Kidney (tissue), 22 donors: ENCODE measurements at places on chromosomes 5 and 9.

DNA sequence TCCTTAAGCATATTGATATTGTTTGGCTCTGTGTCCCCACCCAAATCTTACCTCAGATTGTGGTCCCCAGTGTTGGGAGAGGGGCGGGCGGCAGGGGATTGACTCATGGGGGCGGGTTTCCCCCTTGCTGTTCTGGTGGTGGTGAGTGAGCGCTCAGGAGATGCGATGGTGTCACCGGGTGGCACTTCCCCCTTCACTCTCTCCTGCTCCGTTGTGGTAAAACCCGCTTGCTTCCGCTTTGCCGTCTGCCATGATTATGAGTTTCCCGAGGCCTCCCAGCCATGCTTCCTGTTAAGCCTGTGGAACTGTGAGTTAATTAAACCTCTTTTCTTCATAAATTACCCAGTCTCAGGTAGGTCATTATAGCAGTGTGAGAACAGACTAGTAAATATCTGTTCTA is 229.1 kb downstream of the IRX2 start:
- no peak for DNase-seq

DNA sequence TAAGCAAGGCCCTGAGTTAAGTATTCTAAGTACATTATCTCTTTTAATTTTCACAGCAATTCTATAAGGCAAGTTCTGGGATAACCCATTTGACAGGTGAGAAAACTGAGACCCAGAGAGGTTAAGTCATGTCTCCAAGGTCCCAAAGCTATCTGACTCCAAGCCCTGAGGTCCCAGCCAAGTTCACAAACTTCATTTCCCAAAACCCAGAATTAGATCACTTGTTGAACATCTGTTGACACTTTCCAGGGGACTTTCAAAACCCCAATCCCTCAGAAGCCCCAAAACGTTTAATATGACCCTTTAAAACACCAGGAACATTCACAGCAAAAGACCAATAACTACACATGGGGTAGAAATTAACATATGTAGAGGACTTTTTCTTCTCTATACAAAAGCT is 72.0 kb downstream of the SH3TC2 start:
- DNase-seq, result no peak

- no peak for DNase-seq
These were observed 220.7 kb downstream of the DRD1 start for GRCh38 chr5:175223291-175223690.

DNA sequence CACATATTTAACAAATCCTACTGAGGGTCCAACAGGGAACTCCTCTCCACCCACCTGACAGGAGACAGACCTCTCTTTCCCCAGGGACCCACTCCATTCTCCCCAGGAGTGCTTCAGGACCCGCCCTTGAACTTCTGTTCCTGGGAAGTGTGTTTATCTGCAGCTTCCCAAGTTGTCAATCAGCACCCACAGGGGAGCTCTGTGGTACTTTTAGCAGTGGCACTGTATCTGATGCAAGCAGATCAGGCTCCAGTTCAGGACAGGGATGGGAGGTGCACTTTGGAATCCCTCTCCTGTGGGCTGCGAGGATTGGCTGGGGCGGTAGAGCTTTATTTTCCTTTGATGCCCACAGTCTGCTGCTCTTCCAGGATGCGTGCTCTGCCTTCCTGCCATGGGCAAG is 8.7 kb downstream of the GALNT10 start:
- DNase-seq, result no peak

DNA sequence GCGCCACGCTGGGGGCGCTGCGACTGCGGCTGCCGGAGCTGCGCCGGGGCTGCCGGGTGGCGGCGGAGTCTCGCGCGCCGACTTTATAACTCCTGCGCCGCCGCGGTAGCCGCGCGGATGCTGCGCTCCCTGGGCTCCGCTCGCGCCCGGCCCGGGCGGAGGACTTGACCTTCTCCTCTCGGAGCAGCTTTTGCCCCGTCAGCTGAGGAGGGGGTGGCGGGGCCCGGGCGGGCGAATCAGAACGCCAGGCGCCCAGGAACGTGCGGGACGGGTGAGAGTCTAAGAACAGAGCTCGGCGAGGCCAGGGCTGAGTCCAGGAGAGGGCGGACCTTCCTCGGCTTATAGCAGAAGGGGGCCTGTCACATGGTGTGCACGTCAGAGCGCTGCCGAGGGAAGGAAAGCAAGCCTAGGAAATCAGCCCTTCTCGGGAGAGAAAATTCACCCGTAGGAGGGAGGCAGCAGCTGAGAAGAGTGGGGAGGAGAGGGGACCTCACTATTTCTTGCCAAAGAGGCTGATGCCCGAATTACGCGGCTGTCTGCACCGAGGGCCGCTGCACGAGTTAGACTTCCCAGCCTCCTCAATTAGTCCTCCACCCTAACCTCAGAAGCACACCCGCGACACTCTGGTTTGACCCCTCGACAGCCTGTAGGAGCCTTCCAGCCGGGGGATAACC is at the start of gene FOXD1:
FOXD1 (minus strand) TSS at position 315 of the 674 bp plus-strand sequence. CDS start 415 bp downstream, outside the sequence.
- DNase-seq, result peak; percentile 95

DNA sequence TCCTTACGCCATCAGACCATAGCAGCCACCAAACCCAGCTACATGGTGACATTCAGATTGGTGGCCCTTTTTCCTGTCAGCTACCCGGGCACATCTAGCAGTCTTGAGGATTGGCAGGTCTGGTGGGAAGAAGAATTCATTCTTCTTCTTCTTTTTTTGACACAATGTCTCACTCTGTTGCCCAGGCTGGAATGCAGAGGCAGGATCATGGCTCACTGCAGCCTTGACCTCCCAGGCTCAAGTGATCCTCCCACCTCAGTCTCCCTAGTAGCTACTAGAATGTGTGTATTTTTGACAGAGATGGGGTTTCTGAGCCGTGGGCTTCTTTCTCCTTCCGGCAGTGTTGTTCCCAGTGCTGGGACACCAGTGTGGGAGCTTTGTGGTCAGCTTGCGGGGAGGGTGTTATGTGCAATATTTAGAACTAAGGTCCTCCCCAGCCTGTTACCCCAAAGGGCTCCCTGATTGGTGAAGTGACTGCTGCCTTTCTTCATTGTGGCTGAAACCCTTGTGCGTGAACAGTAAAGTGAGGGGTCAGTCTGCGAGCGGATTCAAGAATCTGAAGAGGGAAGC is 3.4 kb downstream of the NTMT1 start:
- no peak for DNase-seq

GRCh38 chr5:16480144-16480543 is 14.5 kb upstream of the ZNF622 start:
- DNase-seq, result no peak

GRCh38 chr5:41410307-41410706 is 100.1 kb downstream of the PLCXD3 start:
- DNase-seq, result no peak

GRCh38 chr5:94746731-94747124 is 128.3 kb downstream of the SLF1 start:
- no peak for DNase-seq

- peak; percentile 37 for DNase-seq
These were observed 89.5 kb downstream of the MPDZ start for GRCh38 chr9:13190040-13190439.

- DNase-seq, result no peak
These were observed 218.7 kb downstream of the ARRDC3 start for GRCh38 chr5:91164424-91164823.

DNA sequence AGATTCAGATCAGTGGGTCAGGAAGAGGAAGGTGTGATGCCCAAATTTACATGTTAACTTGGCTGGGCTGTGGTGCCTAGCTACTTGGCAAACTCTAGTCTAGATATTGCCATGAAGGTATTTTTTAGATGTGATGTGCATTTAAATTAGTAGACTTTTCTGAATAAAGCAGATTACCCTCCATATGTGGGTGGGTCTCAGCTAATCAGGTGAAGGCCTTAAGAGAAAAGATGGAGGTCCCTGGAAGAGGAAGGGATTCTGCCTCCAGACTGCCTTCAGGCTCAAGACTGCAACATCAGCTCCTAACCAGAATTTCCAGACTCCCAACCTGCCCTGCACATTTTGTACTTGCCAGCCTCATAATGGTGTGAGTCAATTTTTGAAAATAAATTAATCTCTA is 115.8 kb downstream of the CEMIP2 start:
- no peak for DNase-seq

DNA sequence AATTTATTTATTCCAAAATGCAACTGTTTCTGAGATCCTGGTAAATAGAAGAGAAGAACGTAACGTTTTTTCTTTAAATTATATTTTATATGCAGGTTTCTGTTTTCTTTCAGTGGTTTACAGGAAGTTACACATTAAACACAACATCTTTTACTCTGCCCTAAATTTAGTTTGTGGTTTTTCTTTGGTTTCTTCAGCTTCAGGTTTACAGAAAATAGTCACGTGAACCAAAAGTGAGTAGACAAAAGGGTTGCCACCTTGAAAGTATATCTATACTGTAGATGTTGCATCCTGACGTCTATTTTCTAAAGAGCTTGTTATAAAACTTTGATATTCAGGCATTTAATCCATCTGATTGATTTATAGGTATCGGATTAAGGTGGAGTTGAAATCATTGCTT is 1236.6 kb downstream of the MAT2B start:
- no peak for DNase-seq

GRCh38 chr5:19880859-19881436 is 107.1 kb downstream of the CDH18 start:
- DNase-seq, result no peak

GRCh38 chr9:120926397-120926928 is at the start of gene TRAF1:
Gene TRAF1, minus strand, starts transcription at chr9:120926796. Its CDS starts 721 bp downstream, at chr9:120926075.
- DNase-seq, result no peak

GRCh38 chr9:89889865-89890264 is 285.1 kb downstream of the GADD45G start:
- no peak for DNase-seq

DNA sequence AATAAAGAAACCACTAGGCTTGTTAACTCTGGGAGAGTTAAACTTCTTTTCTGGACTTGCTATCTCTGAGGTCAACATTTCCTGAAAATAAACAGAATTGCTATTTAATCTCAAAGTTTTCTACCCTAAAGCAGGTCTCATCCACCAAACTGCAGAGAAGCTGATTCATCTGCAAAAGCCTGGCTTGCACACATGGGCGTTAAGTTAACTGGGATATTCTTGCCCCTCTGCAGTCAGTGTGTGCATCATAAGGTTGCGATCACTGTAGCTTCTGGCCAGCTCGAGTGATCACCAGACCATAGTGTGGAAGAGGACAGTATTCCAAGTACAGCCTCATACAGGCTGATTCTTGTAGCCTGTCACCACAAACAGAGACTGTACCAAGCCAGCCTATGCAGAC is 99.2 kb downstream of the SPOCK1 start:
- no peak for DNase-seq

DNA sequence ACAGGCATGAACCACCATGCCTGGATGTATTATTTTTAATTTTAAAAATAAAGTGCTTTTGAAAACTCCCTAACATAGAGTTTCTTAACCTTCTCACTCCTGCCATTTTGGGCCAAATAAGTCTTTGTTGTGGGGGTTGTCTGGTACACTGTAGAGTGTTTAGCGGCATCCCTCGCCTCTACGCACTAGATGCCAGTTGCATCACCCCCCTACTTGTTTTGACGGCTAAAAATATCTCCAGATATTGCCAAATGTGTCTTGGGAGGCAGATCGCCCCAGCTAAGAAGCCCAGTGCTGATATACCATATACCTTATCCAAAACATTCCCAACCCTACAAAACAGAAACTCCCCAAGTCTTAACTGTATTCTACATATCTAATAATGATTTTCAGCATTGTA is 54.6 kb downstream of the SCAI start:
- no peak for DNase-seq

GRCh38 chr5:168479166-168479565 is 7.1 kb upstream of the RARS1 start:
- DNase-seq, result no peak

DNA sequence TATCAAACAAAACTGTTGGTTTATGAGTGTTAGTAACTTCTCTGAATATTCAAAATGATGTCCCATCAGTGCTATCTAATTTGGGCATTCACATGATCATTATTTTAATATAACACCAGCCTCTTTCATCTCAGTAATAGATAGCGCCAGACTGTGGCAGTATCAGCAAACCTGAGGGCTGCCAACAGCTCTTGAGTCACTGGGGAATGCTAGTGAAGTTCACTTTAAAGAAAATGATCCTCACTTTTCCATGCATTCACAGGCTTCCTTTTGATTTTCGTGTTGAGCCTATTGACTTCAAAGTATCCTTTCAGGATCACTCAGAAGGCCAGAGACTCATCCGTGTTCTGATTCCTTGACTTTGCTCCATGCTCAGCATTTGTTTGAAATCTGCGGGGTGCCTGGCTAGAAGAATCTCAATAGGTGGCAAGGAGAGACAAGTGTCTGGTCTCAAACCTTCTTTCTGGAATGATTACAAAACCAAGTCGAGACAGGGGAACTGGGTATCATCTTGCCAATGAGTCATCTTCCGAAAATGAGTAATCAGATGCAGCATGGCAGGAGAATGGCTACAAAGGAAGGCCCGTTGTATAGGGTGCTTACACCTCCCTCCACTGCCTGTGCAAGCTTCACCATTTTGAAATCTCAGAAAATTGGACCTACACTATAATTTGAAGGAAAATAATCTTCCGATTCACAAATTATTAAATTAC is 509.1 kb downstream of the RASEF start:
- no peak for DNase-seq

DNA sequence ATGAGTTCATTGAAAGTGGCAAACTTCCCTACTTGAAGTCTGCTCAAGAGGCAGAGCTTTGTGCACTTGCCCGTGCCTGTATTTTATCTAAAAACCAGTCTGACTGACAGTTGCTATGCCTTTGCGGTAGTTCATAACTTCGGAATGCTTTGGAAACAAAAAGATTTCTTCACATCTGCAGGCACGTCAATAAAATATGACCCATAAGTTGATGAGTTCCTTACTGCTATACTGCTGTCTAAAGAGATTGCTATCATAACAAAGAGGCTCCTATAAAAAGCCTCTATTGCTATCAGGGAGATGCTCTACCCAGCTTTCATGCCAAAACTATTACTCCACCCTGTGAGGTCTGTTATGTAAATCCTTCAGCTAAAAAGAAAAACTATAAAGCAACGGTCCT is 25.4 kb upstream of the RNF20 start:
- DNase-seq, result no peak

- DNase-seq, result no peak
These were observed 11.7 kb downstream of the VCP start for GRCh38 chr9:35060548-35061207.

GRCh38 chr9:3299872-3300271 is 225.9 kb downstream of the RFX3 start:
- no peak for DNase-seq

DNA sequence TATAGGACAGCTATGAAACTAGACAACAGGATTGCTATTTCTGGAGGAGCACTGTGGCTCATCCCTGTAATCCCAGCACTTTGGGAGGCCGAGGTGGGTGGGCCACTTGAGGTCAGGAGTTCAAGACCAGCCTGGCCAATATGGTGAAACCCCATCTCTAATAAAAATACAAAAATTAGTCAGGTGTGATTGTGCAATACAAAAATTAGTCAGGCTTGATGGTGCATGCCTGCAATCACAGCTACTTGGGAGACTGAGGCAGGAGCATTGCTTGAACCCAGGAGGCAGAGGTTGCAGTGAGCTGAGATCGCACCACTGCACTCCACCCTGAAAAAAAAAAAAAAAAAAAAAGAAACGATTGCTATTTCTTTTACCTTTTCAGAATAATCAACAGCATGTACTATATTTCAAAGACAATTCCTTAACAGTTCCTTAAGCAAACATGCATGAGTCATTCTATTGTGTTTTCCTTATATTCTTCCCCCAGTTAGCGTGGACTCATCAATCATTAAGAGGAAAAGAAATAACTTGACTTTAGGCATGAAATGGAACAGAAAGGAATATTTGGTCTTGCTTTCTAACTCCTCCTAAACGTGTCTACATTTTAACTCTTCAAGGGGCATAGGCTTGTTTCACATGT is 162.6 kb downstream of the TAF11L14 start:
- DNase-seq, result no peak

GRCh38 chr5:167008705-167009104 is 1282.7 kb upstream of the WWC1 start:
- DNase-seq, result no peak

- DNase-seq, result no peak
These were observed 5.1 kb upstream of the ELAVL2 start for GRCh38 chr9:23830929-23831730.
